ENCODE measurements at places on chromosomes 3 and 15. TPM values are rescaled to one million over a fixed set of nuclear protein-coding genes. Genes with fewer than 3 reads are reported as not detected.

- peak; percentile 70 for DNase-seq
Observed at GRCh38 chr15:31458596-31459399, 132.2 kb downstream of the KLF13 start.

GRCh38 chr15:31051496-31052080, 49.9 kb downstream of the TRPM1 start:
- DNase-seq = no peak

- DNase-seq = no peak
Observed at GRCh38 chr15:70323111-70323851, 225.6 kb upstream of the TLE3 start.

- no peak for DNase-seq
Observed at GRCh38 chr3:197592361-197593045, 36.7 kb upstream of the BDH1 start.

CCR1 gene
- total RNA-seq = 0.51 TPM

DNA sequence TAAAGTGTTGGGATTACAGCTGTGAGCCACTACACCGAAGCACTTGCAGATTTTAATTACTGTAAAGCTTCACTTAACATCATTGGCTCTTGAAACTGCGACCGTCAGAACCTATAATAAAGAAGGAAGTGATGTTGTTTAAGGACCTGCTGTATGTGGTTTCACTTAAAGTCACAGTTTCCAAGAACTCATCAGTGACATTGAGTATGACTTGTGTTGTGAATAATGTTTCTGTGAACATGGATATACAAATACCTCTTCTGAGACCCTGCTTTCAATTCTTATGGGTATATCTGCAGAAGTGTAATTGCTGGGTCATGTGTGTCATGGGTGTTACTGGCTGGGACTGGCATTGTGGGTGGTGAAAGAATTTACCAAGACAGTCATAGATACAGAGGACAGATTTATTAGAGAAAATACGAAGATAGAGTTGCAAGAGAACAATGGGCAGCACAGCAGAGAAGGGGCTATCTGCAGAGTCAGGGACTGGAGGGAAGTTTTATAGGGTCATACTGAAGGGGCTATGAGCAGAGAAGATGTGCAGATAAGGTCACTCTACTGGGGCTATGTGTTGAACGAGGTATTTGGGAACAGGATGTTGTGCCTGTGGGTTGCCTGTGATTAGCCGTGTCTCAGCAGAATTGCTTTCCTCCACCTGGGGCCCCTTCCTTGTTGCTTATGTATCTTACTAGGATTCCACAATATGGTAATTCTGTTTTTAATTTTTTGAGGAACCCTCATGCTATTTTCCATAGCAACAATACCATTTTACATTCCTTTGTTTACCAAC, 4.5 kb downstream of the NDUFB5 start:
- peak; percentile 40 for DNase-seq

UROC1 gene
- not detected for total RNA-seq

DNA sequence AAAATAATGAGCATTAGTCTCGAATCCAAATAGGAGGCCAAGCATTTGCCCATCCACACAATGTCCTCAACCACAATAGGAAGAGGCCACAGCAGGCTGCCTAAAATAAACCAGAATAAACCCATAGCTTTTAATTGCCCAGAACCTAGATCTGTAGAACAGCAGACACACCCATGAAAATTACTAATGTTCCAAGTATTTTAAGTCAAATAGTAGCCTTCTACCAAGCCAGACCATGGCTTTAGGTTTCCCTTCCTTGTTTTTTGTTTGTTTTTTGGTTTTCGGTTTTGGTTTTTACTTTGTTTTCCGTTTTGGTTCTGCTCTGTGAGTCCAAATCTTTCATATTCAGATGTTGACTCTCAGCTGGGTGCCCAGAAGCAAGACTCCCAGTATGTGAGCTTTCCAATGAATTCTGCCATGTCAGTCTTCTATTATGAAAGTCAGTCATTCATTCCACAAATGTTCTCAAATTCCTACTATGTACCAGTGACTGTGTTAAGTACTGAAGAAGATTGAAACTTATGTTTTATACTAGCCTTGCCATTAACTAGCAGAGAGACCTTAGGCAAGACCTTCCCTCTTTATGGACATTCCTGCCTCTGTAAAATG, 57.8 kb upstream of the BOC start:
- DNase-seq = no peak

DNA sequence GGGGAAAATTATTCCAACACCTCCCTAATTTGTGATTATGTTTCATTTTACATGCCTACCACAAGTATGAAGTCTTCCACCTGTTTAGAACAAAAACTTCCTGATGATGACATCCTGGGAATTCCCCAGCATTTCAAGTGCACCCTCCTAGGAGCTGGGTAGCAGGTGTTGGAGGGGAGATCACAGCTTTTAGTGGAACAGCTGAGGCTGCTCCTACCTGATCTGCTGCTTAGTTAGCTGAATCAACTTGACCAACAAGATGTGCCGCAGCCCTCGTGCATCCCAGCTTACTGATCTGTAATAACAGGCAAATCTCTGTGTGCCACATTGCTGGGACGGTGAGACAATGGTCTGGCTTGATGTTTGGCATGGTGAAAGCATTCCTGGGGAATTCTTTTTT, 29.7 kb downstream of the TRAK1 start:
- no peak for DNase-seq

GRCh38 chr3:152574461-152575079, 260.4 kb upstream of the P2RY1 start:
- peak; percentile 29 for DNase-seq

GRCh38 chr3:156888576-156888975, 62.4 kb downstream of the LEKR1 start:
- no peak for DNase-seq

SLC51A gene
- total RNA-seq = not detected

DNA sequence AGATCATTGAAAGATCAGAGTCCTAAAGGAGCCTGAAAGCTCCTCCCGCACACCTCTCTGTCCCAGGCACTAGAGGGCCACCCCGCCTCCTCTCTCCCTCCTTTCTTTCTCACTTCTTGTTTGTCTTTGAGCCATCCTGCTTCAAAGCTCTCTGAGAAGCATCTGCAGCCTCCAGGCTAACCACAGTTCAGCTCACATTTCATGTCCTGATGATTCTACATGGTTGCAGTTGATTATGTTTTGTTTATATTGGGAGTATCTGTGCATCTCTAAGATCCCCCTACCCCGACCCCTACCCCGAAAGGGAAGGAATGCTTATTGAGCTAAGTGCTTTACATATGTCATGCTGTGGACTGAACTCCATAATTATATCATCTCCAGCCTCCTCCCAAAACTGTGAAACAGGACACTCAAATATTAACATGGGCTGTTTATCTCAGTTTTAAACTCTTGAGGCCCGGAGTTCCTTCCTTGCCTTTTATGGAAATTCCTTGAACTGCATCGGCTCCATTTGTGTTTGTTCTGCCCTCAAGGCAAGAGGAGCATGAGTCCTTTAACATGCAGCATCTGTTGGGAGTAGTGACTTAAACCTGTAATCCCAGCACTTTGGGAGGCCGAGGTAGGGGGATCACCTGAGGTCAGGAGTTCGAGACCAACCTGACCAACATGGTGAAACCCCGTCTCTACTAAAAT, 30.9 kb downstream of the MGLL start:
- DNase-seq = peak; percentile 12
